ENCODE measurements at places on chromosomes 1 and 21.

DNA sequence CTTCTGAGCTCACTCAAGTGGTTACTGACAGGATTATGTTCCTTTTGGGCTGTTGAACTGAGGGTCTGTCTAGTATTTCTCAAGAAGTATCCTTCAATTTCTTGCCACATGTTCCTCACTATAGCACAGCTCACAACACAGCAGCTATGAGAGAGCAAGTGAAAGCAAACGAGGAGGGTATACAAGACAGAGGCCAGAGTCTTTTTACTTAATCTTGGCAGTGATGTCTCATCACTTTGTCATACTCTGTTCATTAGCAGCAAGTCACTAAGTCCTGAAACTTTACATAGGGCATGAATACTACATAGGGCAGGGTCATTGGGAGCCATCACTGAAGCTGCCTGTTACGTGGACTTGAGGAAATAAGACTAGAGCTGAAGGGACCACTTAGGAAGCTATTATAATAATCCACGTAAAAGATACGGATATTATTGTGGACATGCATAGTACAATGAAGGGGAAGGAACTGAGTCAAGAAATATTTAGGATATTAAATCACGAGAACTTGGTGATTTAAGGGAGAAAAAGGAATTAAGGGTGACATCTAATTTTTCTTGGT, 63.7 kb downstream of the SLC30A7 start:
- no peak for DNase-seq

- DNase-seq = no peak
Observed at GRCh38 chr1:99496067-99496466, 149.8 kb upstream of the PALMD start.

DNA sequence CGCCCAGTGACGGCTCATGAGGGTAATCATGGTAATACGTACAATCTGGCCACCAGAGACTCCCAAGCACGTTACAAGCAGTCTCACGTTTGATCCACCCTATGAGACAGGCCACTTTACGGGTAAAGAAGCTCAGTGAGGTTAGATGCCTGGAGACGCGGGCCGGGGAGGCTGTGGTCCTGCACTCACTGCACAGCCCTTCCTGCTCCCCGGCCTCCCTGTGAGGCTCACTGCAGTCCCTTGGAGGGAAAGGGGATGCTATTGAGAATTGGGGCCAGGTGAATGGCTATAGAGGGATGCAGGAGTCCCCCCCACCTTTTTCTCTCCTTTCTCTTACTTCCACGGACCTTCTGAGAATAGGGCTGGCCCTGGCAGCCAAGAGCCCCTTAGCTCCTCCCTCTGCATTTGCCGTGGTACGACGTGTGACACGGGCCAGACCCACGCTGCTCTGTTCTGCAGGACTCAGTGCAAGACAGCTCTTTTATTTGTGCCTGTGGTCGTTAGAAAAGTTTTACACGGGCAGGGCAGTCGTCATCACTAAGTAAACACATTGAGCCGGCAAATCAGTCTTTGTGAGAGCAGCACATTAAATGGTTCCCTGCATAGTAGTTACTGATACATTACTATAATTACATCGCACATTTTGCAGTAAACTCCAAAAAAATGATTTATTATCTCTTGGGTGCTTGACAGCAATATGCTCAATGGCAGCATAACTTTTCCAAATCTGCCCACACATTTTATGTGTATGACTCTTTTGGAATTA, 18.8 kb downstream of the KIF26B start:
- peak; percentile 38 for DNase-seq

GRCh38 chr1:27868932-27869718, 3.2 kb upstream of the THEMIS2 start:
- no peak for DNase-seq

DNA sequence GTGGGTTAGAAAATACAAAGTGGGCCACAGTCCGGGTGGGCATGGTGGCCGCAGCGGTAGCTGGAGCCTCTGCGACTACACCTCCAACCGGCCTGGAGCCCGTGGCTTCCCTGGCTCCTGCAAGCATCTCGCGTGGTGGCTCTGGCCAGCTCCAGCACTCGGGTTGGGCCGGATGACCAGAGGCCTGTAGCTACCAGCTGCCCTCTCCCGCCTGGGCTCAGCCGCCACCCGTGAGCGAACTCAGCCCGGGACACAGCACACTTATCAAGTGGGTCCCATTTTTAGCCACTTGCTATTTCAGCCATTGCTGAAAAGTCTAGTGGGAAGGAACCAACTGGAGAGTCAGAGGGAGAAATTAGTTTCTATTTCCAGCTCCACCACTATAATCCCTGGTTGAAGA, 107.7 kb upstream of the CACYBP start:
- no peak for DNase-seq

GRCh38 chr1:225990705-225991464, 8.3 kb downstream of the SDE2 start:
- DNase-seq = no peak

DNA sequence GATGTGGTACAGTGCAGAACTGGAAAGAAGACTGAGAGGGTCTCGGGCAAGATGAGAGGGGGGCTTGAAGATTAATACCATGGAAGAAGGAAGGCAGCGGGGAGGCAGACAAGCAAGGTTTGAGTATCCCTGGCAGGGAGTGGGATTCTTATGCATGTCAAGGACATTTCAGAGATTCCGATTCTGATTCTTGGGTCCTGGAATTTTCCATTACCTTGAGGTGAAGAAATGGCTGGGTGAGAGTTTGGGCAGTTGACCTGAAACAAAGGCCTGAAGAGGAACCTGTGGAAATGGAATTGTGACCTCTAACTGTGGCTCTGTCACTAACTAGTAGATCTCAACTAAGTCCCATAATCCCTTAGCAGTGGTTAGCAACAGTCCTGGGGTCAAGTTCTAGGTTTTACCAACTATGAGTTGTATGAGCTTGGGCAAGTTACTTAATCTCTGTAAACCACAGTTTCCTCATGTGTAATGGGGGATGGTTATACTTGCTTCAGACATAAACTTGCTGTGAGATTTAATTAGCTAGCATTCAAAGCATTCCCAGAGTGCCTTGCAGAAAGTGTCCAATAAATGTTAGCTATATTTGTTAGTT, 8.6 kb upstream of the ACTN2 start:
- DNase-seq = no peak

DNA sequence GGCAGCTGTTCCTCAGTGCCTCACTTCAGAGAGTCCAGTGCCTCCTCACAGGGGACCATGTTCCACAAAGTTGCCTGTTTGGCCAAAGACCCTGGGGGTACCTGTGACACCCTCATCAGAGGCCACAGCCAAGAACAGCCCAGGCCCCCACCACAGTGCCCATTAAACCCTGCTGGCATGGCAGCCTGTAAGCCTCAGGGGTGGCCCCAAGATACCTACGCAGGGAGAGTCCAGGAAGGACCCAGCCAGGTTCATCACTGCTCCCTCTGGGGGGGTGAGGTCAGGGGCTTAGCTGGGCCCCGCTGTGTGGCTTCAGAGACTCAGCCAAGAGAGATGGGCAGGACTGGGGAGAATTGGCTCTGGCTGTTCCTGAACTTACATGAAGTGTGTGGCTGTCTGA, 19.1 kb upstream of the PRDM16 start:
- no peak for DNase-seq

- no peak for DNase-seq
Observed at GRCh38 chr1:21182181-21182731, 5.6 kb upstream of the EIF4G3 start.

GRCh38 chr1:244273845-244274619, 177.7 kb downstream of the ADSS2 start:
- peak; percentile 100 for DNase-seq

GRCh38 chr1:213466541-213466940, 415.5 kb downstream of the RPS6KC1 start:
- DNase-seq = no peak

DNA sequence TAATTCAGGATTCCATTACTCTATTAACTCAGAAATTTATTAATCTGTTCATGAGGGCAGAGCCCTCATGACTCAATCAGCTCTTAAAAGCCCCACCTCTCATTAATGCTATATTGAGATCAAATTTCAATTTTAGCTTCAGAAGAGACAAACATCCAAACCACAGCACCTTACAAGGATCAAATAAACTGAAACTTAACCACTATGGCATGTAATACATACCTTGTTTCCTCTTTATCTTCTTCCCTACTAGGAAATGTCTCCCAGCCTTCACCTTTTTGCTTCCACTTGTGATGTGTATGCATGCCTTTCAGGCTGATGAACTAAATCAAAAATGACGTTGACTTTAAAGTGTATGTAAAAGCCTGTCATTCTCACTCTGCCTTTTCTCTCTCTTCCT, 2121.3 kb downstream of the NCAM2 start:
- DNase-seq = no peak
